ENCODE measurements at places on chromosomes 1 and 21. TPM values are rescaled to one million over a fixed set of nuclear protein-coding genes. Genes with fewer than 3 reads are reported as not detected.
A peak's percentile ranks its signal among the peaks of the same experiment; 100 is the strongest.

GRCh38 chr1:19067182-19067911 lies 110.9 kb upstream of the IFFO2 start:
- peak; percentile 37 for DNase-seq

GRCh38 chr1:41341365-41341683 lies 19.9 kb upstream of the FOXO6 start:
- no peak for DNase-seq

- peak; percentile 71 for DNase-seq
These were observed 7.5 kb upstream of the WNT3A start for GRCh38 chr1:227999056-227999930.

DNA sequence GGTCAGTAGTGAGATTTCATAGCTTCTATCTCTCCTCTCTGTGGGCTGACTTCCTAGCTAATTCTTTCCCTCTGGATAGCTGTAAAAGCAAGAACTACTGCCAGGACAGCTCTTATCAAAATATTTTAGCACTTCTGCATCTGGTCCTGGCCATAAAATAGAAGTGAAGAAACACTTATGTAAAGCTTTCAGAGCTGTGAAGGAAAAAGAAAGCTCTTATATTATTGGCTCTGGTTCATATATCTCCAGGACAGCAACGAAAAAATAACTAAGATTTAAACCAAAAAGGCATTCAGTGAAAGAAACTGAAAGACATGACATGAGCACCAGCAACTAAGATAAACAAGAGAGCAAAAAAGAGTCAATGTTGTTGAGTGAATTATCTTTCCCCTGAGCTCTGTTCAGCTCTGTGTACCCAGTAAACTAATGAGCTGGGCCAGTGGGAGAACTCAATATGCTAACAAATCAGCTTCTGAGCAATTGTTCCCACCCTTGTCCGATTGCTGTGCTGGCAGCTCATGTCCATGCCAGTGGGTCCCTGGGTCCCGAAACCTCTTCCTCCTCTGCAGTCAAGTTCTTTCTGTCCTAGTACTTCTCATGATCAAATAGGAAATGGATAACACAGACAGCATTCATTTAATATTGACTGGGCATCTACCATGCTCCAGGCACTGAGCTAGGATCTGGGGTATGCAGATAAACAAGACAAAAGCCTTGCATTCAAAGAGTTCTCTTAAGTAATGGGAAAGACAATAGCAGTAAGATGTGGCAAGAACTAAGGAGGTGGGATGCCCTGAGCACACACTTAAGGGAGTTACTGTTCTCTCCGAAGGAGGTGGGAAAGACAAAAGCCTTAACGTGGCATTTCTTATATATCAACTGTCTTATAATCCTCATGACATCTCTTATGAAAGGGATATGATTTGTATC lies 45.3 kb upstream of the MAN1A2 start:
- no peak for DNase-seq

Gene GFI1
- 3.0 TPM for total RNA-seq

GRCh38 chr1:98458511-98459485 lies 202.7 kb upstream of the SNX7 start:
- DNase-seq = no peak

GRCh38 chr1:230160957-230161771 lies 94.1 kb downstream of the GALNT2 start:
- DNase-seq = no peak

GRCh38 chr1:36984026-36984425 lies 50.3 kb downstream of the GRIK3 start:
- DNase-seq = no peak

- DNase-seq = peak; percentile 31
These were observed 52.5 kb upstream of the TINAGL1 start for GRCh38 chr1:31523769-31524168.

DNA sequence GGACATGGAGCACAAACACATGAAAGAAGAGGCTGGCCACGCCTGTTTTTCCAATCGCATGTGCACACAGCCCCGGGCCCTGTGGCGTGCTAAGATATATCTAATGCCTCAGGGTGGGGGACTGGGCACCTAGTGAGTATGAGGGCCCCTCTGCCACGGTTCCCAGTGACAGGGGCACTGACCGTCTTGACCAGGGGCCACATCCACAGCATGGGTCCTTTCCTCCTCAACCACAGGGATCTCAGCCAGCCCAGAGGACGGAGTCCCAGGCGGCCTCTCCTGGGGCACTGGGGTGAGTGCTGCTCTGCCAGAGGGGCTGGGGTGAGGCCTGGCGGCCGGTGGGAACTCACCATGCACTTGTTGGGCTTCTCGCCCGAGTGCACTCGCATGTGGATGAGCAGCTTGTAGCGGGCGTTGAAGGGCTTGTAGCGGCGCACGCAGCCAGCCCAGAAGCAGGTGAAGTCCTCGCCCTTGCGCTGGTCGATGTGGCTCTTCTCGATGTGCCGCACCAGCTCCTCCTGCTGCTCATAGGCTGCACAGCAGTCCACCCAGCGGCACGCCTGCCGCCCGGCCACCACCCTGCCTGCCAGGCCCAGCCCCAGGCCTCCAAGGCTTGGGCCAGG lies 134.7 kb downstream of the DMRTB1 start:
- peak; percentile 52 for DNase-seq

Gene PYGO2
- total RNA-seq = 54.5 TPM

Gene TRABD2B
- 11.2 TPM for total RNA-seq

GRCh38 chr1:154813846-154814505 lies 56.1 kb downstream of the KCNN3 start:
- DNase-seq = no peak

Gene KRTAP10-4
- not detected for total RNA-seq

GRCh38 chr1:175851749-175852148 lies 108.4 kb upstream of the TNR start:
- no peak for DNase-seq

Gene CYP4B1
- 6.7 TPM for total RNA-seq

DNA sequence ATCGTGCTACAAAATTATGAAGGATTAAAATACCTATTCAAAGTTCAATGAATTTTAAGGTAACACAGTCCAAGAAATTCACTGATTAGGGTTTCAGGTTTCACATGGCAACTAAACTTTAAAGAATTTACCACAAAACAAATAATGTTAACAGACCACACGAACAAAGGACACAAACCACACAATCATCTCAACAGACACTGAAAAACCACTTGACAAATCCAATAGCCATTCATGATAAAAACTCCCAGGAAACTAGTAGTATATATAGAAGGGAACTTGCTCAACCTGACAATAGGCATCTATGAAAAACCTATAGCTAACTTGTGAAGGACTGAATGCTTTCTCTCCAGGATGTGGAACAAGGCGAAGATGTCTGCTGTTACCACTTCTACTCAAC lies 21.1 kb upstream of the SH2D5 start:
- no peak for DNase-seq

GRCh38 chr1:99218999-99219398 lies 45.3 kb upstream of the PLPPR4 start:
- no peak for DNase-seq

DNA sequence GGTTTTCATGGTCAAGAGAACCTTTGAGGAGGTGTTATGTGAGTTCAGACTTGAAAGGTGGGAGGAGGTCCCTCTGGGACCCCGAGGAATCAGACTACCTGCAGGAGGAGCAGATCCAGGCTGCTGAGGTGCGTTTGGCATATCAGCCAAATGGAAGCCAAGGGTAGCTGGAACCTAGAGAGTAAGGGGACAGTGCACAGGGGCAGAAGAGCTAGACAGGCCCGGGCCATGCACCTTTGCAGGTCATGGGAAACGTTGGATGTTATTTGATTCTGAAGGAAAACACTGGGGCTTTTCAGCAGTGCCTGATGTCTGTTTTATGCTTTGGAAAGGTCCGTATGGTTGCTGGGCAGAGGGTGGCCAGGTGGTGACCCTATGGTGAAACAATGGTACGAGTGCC lies 169.2 kb downstream of the PGBD5 start:
- DNase-seq = no peak

DNA sequence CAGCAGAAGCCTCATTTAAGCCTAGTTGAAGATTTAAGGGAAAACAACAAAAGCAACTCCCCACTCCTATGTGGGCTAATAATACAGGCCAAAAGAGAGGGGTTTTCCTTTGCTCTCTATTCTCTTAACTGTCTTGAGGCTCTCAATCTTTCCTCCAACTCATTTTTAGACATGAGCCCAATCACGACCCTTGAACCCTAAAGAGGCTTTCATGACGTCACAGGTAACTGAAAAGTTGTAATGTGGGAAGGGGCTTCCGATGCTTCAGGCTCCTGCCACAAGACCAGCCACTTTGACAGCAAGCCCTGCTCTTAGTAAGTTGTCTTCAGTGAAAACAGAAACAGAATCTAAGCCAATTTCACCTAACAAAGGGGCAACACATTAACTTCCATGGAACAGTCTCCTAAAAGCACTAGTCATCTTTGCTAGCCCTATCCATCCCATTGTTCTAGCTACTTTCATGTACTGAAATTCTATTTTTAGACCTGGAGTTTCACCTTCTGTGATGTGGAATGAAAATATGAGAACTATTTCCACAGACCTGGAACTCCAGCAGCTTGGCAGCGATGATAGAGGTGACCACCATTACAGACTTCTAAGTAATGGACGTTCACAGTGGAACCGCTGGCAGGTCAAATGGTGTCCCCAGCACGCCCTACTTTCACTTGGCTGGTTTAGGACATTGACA lies 36.3 kb downstream of the GPR161 start:
- no peak for DNase-seq

- DNase-seq = no peak
These were observed 102.0 kb upstream of the TRABD2B start for GRCh38 chr1:48099072-48099773.

- DNase-seq = no peak
These were observed 5.6 kb downstream of the AMIGO1 start for GRCh38 chr1:109503935-109504334.

Gene C1QA
- 164 TPM for total RNA-seq

DNA sequence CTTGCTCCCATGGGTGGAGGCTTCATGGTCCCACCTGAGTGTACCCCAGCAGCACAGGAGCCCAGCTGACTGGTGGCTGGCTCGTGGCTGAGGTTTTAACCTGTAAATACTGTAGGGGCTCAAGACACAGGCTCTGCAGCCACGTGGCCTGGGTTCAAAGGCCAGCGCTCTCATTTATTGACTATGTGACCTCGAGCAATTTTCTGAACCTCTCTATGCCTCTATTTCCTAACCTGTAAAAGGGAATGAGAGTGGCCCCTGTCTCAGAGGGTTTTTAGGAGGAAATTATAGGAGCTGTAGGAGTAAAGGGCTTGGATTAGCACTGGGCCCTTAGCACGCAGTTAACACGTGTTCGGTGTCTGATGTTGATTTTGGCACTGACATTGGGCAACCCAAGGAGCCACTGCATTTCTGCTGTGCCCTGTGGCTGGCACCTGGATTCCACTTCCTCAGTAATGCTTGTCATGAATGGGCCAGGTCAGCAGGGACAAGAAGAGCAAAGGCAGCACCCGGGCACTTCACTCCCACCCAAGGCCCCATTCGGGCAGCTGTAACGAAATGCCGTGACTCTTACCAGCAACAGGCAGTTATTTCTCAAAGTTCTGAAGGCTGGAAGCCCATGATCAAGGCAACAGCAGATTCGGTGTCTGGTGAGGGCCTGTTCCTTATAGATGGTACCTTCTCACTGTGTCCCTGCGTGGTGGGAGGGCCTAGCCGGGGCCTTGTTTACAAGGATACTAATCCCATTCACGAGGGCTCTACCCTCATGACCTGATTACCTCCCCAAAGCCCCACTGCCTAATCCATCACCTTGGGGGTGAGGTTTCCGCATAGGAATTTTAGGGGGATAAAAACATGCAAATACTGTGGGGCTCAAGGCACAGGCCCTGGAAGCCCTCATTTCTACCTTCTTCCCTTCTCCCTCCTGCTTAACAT lies 25.2 kb downstream of the ARHGEF10L start:
- peak; percentile 84 for DNase-seq

DNA sequence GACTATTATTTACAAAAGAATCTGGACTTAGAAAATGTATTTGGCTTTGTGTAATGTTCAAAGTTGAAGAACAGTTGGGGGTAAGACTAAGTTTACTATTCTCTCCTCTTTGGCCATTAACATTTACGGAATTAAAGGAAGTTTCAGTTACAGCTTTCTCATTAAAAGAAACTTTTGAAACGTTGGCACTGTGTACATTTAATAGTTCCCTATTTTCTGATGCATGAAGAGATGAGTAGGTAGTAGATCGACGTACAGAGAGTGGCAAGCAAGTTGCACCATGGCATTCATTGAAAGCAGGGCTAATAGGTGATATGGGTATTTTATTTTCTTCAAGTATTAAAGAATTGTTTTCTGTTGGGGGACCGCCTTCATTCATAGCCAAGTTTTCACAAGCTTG lies 3.2 kb downstream of the ASPM start:
- no peak for DNase-seq

- peak; percentile 63 for DNase-seq
These were observed 17.6 kb downstream of the GALNT2 start for GRCh38 chr1:230084408-230085177.

Gene TAL1
- total RNA-seq = 6.0 TPM

DNA sequence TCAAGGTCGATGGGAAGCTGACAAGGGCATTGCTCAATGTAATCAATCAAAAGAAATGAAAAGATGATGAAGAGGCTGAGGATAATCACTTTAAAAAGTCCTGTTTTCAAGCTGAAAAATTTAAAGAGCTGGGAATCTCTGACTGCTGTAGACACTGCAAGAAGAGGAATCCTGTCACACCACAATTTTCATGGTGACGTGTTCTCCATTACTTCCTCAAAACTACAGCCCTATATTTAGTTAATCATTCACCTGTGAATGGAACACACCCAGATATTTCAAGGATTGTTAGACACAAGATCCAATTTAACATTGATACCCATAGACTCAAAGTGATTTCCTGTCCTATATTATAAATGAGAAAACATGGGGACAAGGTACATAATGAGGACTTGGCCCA lies 1048.3 kb downstream of the AMY1C start:
- DNase-seq = no peak

- no peak for DNase-seq
These were observed 213.1 kb downstream of the HHAT start for GRCh38 chr1:210541680-210542358.

DNA sequence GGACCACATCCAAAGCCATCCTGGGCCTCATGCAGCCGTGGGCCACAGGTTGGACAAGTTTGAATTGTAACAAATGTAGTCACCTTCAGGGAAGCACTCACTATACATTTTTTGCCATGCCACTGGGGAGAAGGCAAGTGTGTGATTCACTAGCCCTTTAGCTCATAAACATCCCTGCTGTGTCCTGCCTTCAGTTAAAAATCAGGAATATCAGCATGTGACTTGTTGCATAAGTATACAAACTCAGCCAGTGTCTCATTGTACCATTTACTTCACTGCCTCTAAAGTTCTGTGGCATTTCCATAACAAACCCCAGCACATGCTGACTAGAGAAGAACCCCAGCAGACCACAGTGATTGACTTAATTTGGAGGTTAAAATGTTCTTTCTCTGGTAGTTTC lies 142.0 kb upstream of the C1orf105 start:
- no peak for DNase-seq

GRCh38 chr1:164017239-164017638 lies 541.7 kb upstream of the PBX1 start:
- no peak for DNase-seq

DNA sequence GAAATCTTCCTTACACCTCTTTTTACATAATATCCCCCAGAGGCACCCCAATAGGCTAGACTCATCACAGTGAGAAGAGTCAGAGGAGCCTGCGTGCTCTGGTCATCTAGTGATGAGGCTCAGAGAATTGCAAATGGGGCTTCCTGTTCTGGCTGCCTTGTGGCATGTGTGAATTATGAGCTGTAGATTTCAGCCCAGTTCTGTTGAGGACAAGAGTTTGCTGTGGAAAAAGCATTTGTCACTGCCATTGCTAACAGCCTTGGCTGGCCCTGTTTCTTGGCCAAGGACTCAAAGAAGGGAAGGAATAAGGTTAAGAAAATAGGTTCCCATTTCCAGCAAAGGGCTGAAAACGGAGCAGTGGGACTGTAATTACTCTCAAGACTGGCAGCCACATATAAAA lies 30.7 kb downstream of the MRAP start:
- DNase-seq = no peak

- DNase-seq = no peak
These were observed 3.1 kb downstream of the BSDC1 start for GRCh38 chr1:32390904-32391870.

Measured in mucosa of gallbladder (tissue), 1 donor.